Naive thymus-derived CD8-positive, alpha-beta T cell (primary cell): ENCODE measurements at places on chromosomes 1 and 21. TPM values are rescaled to one million over a fixed set of nuclear protein-coding genes. Genes with fewer than 3 reads are reported as not detected.

DNA sequence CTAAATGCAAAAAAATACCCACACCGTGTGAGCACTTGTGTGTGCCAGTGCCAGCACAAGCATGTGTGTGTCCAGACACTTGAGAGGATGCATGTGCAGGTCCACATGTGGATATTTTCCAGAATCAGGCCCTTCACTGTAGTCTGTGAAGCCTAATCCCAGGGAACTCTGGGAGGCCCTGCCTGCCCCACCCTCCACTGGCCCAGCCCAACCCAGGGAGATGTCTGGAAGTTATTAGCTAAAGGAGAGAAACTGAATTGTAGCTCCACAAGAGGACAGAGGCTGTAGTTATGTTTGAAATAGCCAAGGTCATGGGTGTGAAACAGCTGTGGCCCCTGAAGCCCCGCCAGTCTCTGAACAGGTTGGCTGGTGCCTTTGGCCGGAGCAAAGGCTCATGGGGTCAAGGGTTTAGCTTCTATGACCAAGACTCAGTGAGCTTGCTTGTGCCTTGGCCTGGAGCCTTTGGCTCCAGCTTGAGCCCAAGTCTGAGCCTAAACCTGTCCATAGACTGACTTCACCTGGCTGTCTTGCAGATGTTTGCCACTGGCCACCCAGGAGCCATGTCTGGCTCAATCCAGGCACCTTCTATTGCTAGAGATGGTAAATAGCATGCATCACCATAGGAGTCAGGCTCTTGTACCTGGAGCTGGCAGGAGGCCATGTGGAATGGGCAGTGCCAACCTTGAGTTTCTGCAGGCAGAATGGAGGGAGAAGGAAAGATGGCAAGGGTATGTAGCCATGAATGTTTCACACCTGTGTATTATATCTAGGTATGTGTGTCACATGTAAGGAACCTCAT, 69.9 kb downstream of the TMEM53 start:
- no peak for DNase-seq

DNA sequence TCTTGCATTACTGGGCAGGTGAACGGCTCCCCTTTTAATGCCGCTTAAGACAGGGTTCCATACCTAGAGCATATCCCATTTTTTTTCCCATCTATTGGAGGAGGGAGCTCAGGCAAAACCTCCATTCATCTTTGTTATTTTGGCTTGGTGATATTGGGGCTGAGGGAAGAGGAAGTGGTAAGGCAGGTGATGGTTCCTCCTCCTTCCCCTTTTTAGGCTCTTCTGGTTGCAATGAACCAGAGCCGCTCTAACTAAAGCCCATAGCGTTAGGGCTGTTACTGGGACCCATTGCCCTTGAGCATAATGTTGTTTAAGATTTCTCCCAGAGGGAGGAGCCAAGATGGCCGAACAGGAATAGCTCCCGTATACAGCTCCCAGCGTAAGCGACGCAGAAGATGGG, 21.1 kb downstream of the PYHIN1 start:
- DNase-seq = no peak

DNA sequence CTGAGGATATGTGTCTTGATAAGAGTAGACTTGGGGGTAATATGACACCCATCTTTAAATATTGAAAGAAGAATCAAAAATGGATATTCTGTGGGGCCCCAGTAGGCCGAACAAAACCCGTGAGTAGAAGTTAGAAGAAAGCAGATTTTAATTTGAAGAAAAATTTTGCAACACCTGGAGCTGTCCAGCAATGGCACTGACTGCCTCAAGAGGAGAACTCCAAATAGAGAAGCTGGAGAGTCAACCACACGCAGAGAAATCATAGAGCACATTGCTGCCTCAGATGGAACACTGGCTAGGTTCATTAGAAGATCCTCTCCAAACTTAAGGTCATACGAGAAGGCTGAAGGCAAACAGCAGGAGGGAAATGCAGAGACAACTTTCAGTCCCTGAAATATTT, 6.8 kb downstream of the NHLH1 start:
- no peak for DNase-seq

DNA sequence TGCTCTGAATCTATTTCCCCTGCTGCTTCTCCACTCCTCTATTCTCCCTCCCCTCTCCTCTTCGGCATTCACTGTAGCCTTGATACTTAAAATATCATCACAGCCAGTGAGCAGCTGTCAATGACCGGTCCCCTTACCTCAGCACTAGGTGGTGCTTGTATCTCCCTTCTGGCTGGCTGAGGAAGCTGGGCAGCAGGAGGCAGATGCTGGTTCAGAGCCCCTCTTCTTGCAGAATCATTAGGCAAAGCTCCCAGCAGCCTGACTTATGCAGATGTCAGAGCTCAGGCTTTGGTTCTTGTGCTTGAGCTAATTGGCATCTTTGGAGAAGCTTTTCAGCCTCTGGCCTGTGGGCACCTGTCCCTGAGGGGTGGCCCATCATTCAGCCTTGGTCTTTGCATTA, 31.9 kb upstream of the KCNA2 start:
- no peak for DNase-seq

GRCh38 chr1:174942547-174943255, 57.0 kb upstream of the CACYBP start:
- DNase-seq = no peak

- no peak for DNase-seq
These were observed 3.6 kb upstream of the PRDM16 start for GRCh38 chr1:3065396-3065795.

DNA sequence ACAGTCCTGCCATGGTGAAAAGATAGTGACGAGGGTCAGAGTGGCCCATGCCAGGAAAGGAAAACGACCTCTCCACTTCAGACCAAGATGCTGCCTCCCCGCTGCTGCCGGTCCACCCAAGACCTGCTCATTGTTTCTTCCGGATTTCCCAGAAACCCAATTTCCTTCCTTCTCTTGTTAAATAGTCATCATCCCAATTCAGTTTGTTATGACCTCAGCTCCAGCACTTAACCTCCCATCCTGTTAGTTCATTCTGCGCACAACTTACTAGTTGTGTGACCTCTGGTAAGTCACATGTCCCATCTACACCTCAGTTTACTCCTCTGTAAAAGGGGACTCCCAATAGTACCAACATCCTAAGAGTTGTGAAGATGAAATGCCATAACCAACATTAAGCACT, 29.9 kb upstream of the PPP1R15B start:
- DNase-seq = no peak

DNA sequence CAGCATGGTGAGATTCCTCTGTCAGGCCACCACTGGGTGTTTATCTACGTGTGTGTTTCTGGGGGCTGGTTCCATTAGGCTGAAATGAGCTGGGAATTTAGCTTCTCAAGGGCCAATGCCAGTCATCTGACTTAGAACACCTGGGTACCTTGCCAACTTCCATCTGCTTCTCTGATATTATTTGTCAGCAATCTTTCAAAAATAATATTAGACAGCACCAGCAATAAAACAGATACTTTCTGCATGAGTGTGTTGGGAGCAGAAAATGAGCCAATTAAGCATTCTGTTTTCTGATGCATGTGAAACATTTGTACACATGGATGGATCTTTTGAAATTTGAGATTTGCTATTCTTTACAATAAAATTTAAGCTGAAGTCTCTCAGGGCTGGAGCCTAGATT, 124.1 kb downstream of the RYR2 start:
- DNase-seq = no peak

Gene FAM163A
- total RNA-seq = not detected

Gene NBPF6
- not detected for total RNA-seq

Gene HRNR
- total RNA-seq = not detected

Gene UBXN10
- not detected for total RNA-seq

Gene IVL
- not detected for total RNA-seq

Gene OR2M4
- not detected for total RNA-seq
